ENCODE measurements at places on chromosomes 1 and 21.

DNA sequence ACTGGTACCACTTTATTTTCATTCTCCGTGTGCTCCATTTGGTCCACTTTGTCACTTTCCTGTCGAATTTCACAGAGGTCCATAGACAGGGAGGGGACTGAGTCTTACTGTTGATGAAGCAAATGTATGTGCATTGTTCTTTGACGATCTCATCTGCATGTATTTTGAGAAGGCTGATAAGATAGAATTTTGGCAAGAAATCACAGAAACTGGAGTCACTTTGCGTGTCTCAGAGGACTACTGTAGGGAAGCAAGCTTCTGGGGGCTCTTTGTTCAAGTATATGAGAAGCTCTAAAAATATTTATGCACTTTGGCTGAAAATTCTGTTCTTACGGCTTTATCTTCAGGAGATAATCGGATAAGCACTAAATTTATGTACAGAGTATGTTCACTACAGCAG lies 78.1 kb downstream of the PCBP3 start:
- DNase-seq = no peak

DNA sequence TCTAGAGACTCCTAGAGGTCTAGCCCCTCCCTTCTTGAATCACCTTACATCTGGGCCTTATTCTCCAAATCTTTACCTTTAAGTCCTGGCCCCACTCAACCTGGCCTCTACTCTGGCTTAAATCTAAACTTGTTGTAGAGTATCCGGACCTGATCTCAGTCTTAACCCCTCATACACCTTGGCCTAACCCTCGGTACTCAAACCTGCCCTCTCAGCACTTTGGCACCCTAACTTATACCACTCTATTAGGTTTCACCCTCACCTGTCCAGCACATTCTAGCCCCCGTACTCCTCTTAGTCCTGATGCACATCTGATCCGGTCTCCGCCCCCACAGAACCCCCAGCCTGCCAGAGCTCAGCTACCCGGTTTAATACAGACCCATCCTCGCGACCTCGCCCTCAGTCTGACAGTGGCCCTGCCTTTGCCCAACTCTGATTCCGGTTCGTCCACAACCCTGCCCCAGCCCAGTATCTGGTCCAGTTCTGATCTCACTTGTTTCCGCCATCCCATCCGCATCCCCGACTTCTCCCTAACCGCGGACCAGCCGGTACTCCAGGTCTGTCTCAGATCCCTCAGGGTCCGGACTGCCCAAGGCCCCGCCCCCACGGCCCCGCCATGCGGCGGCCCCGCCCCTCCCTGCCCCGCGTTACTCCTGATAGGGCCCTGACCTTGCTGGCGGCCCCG lies 1.5 kb downstream of the TRIM62 start:
- DNase-seq = no peak

DNA sequence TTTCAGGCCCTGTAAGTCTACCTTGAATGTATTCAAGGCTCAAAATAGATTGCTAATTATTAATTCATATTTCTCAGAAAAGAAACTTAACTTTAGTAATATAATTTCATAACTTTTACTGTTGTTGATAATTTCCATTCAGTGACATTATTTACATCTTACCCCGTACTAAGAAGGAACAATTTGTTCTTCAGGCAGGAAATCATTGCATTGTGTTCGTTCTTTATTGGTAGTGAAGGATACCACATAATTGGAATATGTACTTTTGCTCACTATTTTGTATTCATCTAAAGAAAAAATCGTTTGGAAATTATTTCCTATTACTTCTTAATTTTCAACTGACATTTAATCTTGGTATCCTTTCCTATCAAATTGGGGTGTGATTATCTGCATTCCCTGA lies 39.4 kb downstream of the CTTNBP2NL start:
- DNase-seq = no peak

- DNase-seq = peak; percentile 78
Observed at GRCh38 chr1:64917328-64917861, 49.0 kb downstream of the JAK1 start.

GRCh38 chr1:115233598-115233997 lies 104.5 kb downstream of the NGF start:
- no peak for DNase-seq

DNA sequence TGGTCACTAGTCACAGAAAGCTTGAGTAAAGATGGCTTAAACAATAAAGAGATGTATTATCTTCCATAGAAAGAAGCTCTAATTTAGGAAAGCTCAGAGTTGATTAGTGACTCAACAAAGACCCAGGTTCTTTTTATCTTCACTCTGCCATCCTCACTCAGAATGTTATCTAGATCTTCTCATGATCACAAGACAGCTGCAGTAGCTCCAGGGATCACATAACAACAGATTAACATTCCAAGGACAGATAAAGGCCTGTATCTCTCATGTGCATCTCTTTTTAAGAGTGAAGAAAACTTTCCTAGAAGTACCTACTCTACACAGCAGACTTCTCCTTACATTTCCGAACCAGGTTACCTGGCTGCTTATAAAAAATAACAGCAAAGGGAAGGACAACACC lies 368.7 kb upstream of the PROX1 start:
- no peak for DNase-seq

DNA sequence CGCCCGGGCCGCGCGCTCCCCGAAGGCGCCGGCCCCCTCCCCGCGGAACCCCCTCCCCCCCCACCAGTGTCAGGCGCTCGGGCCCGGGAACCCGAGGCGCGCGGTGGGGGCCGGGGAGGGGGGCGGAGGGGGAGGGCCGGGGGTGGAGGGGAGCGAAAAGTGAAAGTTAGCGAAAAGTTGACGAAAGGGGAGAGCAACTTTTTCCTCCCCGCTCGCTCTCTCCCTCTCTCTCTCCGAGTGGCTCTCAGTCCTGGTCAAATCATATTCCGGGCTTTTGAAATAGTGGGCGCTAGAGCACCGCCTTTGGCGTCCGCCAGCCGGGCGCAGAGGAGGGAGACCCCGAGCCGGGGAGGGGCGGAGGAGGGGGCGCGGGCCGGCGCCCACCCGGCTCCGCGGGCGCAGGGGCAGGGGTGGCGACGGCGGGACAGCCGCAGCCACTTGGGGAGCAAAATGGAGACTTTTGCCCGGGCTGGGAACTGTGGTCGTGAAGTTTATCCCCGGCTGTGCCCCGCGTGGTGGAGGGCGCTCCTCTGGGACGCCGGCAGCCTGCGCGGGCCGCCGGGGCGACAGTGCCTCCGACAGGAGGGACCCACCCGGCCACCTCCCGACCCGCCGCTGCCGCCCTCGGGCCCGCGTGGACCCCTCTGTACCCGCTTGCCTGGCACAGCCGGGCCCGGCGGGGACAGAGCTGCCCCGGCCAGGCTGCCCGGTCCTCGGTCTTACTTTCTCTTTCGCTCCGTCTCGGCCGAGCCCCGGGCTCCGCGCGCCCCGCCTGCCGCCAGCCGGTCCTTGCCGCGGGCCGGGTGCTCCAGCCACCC lies 697 bp downstream of the PRDM16 start:
- peak; percentile 8 for DNase-seq

GRCh38 chr1:23695667-23696066 lies 4.1 kb downstream of the RPL11 start:
- DNase-seq = no peak

DNA sequence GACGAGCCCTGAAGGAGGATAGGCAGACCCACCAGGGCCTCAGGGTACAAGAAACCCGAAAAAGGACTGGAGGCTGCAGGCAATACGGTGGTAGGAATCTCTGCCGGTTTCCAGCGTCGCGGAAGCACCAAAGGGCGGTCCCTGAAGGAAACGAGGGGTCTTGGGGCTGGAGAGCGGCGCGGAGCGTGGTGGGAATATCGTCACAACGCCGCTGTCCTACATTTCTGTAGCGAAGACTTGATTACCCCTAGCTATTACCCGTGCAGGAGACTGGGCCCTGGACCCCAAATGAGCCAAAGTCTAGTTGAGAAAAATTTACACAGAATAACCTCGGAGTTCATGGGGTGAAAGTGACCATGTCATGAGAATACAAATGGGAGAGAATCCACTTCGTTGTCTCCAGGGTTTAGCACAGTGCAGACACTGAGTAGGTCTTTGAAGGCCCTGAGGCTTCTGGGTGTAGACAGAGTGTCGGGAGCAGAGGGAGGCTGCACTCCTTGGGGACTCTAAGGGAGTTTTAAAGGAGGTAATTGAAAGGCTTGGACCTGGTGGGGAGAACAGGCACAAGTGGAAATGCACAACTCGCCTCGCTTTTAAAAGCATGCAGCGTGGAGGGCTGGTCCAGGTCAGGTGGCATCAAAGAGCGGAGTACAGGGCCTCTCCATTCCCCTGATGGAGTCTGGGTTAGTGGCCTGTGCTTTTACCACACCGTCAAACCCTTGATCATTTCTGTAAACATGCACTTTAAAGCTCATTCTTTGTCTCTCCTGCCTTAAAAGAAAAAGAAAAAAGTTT lies 1.5 kb downstream of the ATP1A1 start:
- DNase-seq = peak; percentile 13

- DNase-seq = no peak
Observed at GRCh38 chr21:37153196-37153934, 80.3 kb downstream of the TTC3 start.

DNA sequence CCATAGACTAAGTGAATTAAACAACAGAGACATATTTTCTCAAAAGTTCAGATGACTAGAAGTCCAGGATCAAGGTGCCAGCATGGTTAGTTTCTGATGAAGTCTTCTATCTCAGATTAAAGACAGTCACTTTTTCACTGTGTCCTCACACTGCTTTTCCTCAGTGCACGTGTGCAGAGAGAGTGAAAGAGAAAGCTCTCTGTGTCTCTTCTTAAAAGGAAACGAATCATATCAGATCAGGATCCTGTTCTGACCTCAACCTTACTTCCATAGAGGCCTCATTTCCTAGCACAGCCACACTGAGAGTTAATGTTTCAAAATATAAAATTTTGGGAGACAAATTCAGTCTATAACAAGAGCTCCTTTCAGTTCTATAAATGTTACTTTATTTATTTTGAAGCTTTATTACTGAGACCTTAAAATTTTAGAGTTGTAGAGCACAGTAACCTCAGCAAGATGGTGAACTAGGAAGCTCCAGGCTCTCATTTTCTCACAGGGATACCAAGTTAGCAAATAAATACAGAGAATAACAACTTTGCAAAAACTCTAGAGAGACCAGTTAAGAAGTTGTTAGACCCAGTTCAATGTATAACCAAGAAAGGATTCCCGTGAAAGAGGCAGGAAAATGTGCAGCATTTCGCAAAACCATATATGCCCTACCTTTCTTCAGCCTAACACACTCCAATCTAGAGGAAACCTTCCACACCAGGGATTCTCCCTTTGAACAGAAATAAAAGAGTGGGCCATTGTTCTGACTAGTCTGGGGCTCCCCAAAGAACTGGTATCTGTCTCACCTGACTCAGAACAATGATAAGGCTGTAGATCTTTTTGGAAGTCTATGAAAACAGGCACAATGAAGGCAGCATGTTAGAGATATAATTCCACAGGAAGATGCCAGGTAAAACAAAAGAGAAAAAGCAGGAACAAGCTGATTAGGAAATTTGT lies 372.2 kb downstream of the MRPL39 start:
- DNase-seq = no peak

DNA sequence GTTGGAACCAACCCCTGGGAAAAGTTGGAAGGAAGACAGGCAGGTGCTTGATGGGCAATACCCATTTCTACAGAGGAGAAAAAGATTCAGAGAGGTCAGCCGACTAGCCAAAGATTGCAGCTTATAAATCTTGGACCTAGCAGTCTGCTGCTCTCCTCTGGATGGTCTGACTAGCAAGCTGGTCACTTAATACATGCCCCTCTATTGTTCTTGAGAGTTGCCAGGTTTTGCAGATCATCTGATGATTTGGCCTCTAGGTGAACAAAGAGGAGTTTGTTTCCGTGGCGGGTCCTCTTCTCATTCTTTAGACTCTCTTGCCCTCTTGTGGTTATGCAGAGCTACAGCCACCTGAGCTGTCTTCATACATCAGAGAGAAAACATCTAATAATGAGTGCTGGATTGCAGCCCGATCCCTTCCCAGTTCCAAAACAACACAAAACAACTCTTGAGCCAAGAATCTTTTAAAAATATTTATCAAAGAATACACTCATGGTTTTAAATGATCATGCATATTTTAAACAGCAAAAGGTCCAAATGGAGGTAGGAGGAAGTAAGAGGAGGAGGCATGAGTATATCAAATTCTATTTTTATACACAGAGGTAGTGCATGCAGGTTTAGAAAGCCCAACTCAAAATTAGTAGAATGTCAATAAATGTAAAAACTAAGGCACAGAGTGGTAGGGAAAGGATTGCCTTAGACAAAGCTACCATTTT lies 115.7 kb downstream of the SLC30A10 start:
- peak; percentile 61 for DNase-seq

- DNase-seq = no peak
Observed at GRCh38 chr1:198326915-198327314, 170.1 kb downstream of the NEK7 start.

GRCh38 chr1:81505831-81506230 lies 294.9 kb upstream of the ADGRL2 start:
- no peak for DNase-seq

- DNase-seq = peak; percentile 12
Observed at GRCh38 chr1:37159102-37159501, 124.8 kb upstream of the GRIK3 start.

- peak; percentile 22 for DNase-seq
Observed at GRCh38 chr1:6171548-6172124, 8.5 kb downstream of the CHD5 start.

DNA sequence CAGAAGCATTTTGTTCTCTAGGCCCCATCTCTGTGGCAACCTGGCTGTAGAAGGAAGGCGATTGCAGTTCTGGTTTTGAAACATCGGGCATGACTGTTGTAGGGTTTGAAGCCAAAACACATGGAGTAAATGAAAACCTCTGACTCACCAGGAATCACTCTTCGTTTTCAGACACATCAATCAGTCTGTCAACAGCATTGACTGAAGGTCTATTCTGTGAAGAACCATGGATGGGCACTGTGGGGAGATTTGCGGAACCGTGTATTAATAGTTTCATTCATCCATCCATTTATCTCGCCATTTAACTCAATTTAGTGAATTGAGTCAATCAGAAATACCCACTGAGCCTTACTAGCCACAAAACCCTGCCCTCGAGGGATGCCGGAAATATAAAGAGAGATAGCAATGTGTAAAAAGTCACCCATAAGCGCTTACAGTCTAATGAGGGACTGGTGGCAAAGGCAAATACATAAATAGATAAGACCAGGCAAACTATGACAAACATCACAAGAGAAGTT lies 364.6 kb upstream of the PROX1 start:
- DNase-seq = peak; percentile 8

DNA sequence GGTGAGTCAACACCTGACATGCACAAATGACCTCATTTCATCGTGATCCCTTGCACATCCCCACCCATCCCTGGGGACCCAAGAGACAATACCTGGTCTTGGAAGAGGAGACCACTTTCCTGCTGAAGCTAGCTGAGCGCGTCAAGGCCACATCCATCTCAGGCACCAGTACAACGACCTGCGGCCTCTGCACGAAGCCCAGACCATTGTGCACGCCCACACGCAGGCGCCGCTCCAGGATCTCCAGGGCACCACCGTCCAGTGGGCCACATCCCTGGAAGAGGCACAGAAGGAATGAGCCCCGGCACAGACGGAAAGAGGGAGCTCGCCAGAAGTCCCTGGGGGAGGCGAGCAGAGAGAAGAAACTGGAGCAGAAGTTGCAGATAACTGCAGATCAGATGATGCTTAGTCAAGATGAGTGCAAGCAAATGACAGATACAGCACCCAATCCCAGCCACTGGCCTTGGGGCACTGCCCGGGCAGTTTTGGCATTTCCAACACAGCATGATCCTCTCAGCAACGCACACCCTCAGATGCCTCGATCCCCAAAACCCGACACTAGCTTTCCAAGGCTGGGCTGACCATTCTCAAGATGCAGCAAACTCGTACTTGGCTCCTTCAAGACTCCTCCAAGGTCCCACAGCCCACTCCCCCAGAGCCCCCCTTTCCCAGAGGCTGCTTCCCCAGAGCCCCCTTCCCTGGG lies 44.1 kb downstream of the NPHP4 start:
- DNase-seq = no peak
